ENCODE measurements at places on chromosomes 2 and 18. TPM values are rescaled to one million over a fixed set of nuclear protein-coding genes. Genes with fewer than 3 reads are reported as not detected.
A peak's percentile ranks its signal among the peaks of the same experiment; 100 is the strongest.

GRCh38 chr2:199693861-199694260 lies 157.1 kb downstream of the FTCDNL1 start:
- no peak for DNase-seq

The CYRIA gene
- total RNA-seq = 29.6 TPM

The MDH1B gene
- 1.3 TPM for total RNA-seq

- DNase-seq = no peak
These were observed 241.5 kb downstream of the OSR1 start for GRCh38 chr2:19116918-19117317.

The DLX1 gene
- 0.14 TPM for total RNA-seq

DNA sequence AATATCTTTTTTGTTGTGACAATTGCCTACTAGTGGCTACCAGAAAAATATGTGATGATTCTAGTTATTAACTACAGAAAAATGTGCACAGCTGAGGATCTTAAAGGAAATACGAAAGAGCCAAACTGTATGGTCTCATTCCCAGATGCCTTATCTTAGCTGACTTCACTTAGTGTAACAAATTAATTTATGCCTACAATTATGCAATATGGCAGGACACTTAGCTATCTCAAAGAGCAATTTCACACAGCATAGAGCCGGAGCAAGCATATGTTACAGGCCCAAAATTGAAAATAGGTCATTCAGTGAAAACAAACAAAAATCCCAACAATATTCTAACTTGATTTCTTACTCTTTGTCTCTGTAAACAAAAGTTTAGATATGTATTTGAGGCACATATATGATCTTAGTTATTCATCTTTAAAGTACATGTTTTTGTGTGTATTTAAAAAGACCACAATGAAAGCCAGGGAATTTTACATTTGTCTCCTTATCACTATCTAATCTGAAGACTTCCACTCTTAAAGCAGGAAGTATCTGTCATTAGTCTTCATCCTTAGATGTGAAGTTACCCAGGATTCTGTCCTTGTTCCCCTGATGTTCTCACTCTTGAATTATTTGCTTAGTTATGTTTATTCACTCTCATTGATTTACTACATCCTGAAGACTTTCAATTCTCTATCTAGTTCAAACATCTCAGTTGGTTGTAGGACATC lies 1579.0 kb upstream of the NXPH2 start:
- no peak for DNase-seq

- no peak for DNase-seq
These were observed 23.6 kb downstream of the NEDD4L start for GRCh38 chr18:58067601-58068000.

DNA sequence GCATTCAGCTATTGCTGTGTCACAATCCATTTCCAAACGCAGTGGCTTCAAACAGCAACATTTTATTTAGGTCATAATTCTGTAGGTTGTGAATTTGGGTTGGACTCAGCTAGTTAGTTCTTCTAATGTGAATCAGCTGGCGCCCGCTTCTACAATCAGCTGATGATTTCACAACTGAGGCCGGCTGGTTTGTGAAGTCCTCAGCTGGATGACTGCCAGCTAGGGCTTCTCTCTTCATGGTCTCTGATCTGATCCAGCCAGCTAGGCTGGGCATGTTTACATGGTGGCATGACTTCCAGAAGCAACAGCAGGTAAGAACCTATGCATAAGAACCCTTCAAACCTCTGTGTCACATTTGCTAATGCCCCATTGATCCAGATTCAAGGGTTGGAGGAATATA lies 172.0 kb downstream of the SLC4A10 start:
- DNase-seq = no peak

DNA sequence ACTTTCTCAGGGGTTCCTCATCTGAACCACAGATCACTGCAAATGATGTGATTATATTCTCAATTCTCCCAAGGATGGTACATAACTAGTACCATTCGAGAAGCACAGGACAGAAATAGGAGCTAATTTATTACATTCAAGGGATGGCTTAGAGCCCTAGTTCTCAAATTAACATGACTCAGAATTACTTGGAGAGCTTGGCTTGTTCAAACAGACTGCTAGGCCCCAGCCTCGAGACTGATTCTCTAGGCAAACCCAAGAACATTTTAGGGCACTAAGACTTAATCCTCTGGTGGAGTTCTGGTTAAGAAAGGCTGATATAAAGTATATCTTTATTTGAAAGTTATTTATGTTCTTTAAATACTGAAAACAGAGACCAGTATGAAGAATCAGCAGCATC lies 35.8 kb downstream of the HIBCH start:
- DNase-seq = no peak

DNA sequence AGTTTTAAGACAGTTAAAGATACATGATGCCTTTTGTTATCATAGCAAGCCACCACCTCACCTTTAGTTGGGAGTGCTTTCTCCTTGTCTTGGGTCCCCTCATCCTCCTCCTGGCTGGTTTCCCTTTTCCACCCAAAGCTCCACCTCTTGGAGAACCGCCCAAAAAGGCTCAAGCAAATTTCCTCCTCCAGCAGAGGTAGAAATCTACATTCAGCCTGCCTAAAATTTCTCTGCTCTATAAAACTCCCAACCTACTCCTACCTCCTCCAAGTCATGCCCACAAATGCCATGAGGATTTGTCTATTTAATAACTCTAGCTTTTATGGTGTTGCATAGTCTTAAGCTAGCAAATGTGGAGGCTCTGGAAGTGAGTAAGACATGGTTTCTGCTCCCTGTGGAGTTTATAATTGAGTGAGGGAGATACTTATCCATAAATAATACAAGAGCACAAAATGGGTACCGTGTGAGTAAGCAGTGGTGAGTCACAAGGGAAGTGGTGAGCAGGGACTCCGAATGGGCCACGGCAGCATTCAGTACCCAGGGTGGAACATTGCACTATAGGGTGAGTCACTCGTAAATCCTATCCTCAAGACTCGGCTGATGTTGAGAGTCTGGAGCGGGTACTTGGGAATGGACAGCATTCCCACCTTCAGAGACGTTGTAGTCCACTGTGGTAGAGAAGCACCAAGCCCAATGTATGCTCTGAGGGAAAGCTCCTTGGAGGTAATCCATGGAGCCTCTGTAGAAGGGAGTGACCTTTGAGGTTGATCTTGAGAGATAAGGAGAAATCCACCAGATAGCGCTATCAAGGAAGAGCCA lies 146.3 kb downstream of the RTN4 start:
- peak; percentile 25 for DNase-seq

DNA sequence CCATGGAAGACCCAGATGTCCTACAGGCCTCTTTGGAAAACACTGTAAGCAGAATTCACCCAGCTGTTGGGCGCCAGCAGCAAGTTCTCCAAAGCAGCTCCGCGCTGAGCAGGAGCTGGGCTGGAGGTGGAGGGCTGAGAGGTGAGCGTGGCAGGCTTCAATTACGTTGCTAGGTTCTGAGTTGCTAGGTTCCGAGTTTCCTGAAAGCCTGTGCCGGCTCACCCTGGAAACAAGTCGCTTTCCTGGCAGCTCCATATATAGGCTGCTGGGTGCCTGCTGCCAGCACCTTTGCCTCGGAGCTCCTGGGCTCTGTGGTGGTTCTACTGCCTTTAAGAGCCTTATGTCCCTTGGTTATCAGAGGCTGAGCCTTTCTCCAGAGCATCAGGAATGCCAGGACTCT lies 14.4 kb upstream of the EGR4 start:
- no peak for DNase-seq

The CYB5A gene
- 44.8 TPM for total RNA-seq

The TUBA4B gene
- total RNA-seq = 0.43 TPM

DNA sequence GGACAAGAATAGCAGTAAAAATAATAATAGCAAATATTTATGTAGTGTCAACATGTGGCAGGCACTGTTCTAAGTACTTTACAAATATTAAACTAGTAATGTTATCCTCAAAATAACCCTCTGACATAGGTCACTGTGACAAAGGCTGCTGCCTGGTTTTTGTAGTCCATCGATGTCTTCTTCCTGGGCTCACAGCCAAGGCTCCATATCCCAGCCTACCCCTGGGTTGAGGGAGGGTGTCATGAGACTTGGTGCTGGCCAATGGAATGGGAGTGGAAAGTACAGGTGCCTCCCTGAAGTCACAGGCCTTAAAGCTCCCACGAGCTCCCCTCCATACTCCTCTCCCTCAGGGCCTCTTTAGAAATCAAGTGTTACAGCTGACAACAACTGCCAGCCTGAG lies 159.3 kb downstream of the CYRIA start:
- DNase-seq = no peak

GRCh38 chr18:8423051-8423557 lies 186.1 kb upstream of the RAB12 start:
- no peak for DNase-seq

- no peak for DNase-seq
These were observed 43.3 kb upstream of the TXNDC2 start for GRCh38 chr18:9842448-9842847.

- DNase-seq = no peak
These were observed 50.4 kb upstream of the EPAS1 start for GRCh38 chr2:46246790-46247189.

- no peak for DNase-seq
These were observed 62.4 kb downstream of the ANKRD62 start for GRCh38 chr18:12155996-12156395.

The KCNIP3 gene
- total RNA-seq = 1.5 TPM

DNA sequence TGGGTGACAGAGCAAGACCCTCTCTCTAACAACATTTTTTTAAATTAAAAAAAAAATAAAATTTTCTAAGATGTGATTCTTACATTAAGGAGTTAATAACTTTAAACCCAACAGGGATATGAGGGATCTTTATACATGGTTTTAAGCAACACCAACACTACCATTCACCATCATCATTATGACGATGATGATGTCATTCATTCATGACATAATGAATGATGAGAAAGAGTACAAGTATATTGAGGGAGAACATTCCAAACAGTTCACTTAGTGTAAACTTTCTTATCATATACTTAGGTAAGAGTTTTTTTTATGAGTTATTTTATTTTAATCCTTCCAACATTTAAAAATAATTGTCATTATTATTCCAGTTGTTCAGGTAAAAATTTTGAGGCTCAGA lies 863.3 kb downstream of the DPP10 start:
- DNase-seq = no peak

The TEKT4 gene
- 0.55 TPM for total RNA-seq

The EFR3B gene
- 1.3 TPM for total RNA-seq

The CAMKMT gene
- total RNA-seq = 4.9 TPM

The CFC1 gene
- total RNA-seq = not detected

DNA sequence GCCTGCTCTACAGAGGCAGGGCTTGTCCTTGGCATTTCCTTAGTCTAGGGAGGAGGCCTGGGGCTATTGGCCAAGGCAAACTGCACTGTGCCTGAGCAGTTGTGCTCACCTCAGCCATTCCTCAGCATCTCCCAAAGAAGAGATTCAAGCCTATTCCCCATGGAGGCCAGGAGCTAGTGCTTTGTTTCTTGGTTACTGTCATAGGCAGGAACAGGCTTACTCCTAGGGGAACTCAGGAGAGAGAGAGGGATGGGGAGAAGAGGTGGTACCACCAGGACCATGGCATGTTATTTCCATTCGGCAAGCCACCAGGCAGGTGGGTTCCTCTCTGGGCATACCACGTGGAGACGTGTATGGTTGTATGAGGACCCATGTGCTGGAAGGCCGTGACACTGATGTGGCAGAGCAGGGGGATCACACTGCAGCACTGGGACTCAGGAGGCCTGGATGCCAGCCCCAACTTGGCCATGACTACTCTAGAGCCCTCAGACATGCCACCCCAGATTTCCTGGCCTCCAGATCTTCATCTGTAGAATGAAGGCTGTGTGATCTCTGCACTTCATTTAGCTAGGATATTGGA lies 233.7 kb downstream of the LOXHD1 start:
- DNase-seq = no peak

The UPP2 gene
- total RNA-seq = 0.28 TPM

DNA sequence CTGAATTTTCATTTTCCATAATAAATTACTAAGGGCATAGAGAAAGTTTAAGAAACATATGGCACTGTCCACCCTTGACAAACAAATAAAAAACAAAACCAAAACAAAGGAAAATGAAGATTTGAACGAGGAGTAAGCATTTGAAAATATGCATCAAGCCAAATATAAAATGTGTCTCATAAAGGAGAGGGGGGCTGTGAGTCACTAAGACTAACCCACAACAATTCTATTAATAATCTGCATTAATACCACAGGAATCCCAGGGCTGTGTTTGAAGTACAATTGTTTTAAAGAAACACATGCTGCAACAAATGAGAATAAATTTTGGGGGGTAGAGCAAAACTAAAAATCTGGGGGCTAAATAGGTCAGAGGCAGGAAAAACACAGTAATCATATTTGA lies 53.8 kb upstream of the STK17B start:
- DNase-seq = no peak

GRCh38 chr2:213015387-213016165 lies 135.8 kb downstream of the IKZF2 start:
- no peak for DNase-seq

The SERPINB4 gene
- not detected for total RNA-seq

GRCh38 chr2:238848691-238848975 lies 748 bp downstream of the TWIST2 start:
- no peak for DNase-seq

- DNase-seq = no peak
These were observed 206.1 kb upstream of the FSHR start for GRCh38 chr2:49360407-49360767.

DNA sequence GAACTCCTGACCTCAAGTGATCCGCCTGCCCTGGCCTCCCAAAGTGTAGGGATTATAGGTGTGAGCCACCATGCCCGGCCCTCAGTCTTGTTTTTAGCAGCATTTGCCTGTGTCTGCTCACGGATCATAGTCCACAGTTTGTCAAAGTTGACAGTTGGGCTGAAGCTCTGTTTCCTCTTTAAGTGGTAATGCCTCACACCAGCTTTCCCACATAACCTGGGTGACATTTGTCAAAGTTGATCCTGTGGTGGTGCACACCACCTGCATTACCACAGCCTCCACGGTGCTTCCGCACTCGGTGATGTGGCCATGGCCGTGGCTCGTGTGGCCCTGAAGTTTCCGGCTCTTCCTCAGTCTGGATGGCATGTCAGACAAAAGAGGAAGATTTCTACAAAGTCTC lies 27.1 kb downstream of the RAB31 start:
- DNase-seq = no peak

DNA sequence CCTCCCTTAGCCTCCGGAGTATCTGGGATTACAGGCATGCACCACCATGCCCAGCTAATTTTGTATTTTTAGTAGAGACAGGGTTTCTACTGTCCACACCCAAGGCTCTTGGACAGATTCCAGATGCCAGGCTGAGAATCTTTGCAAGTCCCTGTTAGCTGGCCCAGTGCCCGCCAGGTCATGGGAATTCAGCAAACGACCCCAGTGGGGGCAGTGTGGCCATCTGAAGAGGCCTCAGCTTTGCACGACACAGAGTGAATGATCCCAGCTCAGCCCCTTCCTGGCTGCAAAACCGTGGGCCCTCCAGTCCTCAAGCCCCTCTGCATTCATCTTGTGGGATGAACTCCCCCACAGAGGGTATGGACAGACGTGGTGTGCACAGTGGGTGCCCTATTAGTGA lies 179.5 kb upstream of the ID2 start:
- no peak for DNase-seq

The RBKS gene
- total RNA-seq = 2.6 TPM

All from uterus (tissue), 4 donors.